ENCODE measurements at places on chromosomes 1 and 21.

DNA sequence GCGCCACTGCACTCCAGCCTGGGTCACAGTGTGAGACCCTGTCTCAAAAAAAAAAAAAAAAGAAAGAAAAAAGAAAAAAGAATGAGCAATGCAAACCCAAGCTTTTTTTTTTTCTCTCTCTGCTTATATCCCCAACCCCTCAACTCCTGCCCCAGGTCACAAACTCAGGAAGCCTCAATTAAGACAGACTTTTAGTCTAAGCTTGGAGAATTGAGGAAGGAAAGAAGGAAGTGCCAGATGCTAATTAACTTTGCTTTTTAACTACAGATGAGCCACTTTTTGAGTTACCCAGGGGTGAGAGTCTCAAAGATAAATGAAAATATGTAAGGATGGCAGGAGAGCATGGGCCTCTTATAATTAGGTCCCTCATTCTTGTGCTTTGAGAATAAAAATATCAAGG, 33.3 kb downstream of the PIK3CD start:
- H3K27ac ChIP-seq: no peak overlapping the region
- no peak overlapping the region for H3K4me3 ChIP-seq
- H3K36me3 ChIP-seq: no peaks in the 10 kb centered on the region

GRCh38 chr1:65264197-65264929, 45.0 kb upstream of the DNAJC6 start:
- H3K4me1 ChIP-seq: peaks cover 25% of the 10 kb centered on the region
- peak; percentile 18 for DNase-seq
- peak overlapping the region; percentile 79 for H3K4me3 ChIP-seq
- peak overlapping the region; percentile 83 for H3K27ac ChIP-seq

GRCh38 chr1:19909971-19910370, 13.4 kb downstream of the PLA2G2E start:
- no peak for DNase-seq
- H3K36me3 ChIP-seq: peaks cover 89% of the 10 kb centered on the region
- H3K27me3 ChIP-seq: no peaks in the 10 kb centered on the region
- H3K27ac ChIP-seq: no peak overlapping the region
- no peak overlapping the region for H3K4me3 ChIP-seq

- DNase-seq: no peak
- no peak overlapping the region for H3K27ac ChIP-seq
- H3K4me3 ChIP-seq: no peak overlapping the region
- H3K36me3 ChIP-seq: no peaks in the 10 kb centered on the region
- peaks cover 3% of the 10 kb centered on the region for H3K27me3 ChIP-seq
These were observed 45.6 kb upstream of the RAB4A start for GRCh38 chr1:229225331-229225782.

DNA sequence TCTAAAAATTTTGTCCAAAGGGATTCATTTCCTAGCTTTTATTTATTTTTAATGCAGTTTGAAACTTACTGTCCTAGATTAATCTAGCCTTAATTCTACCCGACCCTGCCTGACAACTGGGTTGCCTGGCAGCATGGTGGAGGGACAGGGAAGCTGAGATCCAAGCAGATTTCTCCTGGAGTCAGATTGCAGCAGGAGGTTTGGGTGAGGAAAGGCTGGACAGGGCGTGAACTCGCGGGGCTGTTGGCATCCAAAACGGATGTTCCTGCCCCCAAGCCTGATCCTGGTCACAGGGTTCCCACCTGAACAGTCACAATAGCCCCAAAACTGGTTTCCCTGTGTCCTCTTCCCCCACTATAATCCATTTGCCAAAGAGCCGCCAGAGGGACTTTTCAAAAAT, 23.2 kb downstream of the TCEA3 start:
- peaks cover 78% of the 10 kb centered on the region for H3K4me1 ChIP-seq
- H3K36me3 ChIP-seq: no peaks in the 10 kb centered on the region
- H3K27ac ChIP-seq: peak overlapping the region; percentile 64
- DNase-seq: no peak
- H3K27me3 ChIP-seq: no peaks in the 10 kb centered on the region

DNA sequence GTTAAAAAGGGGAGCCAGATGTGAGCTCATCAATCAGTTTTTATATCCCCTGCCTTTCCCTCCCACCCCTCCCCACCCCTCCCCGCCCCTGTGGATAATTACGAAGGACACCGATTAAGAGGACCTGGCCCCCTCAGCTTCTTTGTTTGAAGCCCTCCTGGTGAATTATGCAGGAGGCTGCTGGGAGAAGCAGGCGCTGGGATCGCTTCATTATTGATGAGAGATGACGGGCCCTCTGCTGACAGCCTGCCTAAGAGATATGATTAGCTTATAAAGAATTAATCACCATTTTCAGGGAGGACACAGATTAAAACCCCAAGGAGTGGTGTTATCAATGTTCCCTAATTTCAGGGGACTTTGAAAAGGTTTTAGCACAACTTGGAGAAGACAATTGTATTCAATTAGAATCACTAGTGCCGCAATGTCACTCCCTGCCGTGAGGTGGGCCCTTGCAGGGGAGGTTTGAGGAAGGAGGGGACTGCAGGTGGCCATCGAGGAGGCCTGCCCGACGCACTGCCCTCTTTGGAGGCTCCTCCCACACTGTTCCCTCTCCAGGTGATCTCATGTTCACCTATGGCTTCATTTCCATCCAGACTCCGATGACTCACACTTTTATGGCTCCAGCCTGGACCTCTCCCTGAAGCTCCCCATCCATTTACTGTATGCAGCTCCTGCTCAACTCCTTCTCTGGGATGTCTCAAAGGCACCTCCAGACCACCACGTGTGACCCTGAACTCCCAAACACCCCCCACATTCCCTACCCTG, 67.0 kb upstream of the KLHDC7A start:
- H3K36me3 ChIP-seq: no peaks in the 10 kb centered on the region
- no peak overlapping the region for H3K27ac ChIP-seq
- H3K4me3 ChIP-seq: no peak overlapping the region
- peaks cover 51% of the 10 kb centered on the region for H3K27me3 ChIP-seq
- H3K4me1 ChIP-seq: no peaks in the 10 kb centered on the region
- no peak for DNase-seq

DNA sequence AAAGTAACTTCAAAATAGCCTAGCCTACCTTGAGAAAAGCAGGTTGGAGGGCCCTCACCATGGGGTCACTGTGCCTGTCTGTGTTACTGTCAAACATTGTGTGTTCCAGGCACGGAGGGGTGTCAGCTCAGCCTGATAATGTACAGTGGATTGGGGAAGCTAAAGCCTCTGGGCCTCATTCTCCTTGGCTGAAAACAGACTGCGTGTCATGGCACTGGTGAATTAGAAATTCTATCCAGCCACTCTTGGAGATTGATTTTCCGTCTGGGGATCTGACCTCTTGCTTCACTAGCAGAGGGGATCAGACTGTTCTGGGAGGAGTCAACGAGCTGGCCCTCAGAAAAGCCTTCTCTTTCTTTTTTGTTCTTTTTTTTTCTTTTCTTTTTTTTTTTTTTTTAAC, 123.5 kb upstream of the HOOK1 start:
- peak; percentile 40 for DNase-seq
- no peaks in the 10 kb centered on the region for H3K36me3 ChIP-seq
- H3K4me3 ChIP-seq: no peak overlapping the region

DNA sequence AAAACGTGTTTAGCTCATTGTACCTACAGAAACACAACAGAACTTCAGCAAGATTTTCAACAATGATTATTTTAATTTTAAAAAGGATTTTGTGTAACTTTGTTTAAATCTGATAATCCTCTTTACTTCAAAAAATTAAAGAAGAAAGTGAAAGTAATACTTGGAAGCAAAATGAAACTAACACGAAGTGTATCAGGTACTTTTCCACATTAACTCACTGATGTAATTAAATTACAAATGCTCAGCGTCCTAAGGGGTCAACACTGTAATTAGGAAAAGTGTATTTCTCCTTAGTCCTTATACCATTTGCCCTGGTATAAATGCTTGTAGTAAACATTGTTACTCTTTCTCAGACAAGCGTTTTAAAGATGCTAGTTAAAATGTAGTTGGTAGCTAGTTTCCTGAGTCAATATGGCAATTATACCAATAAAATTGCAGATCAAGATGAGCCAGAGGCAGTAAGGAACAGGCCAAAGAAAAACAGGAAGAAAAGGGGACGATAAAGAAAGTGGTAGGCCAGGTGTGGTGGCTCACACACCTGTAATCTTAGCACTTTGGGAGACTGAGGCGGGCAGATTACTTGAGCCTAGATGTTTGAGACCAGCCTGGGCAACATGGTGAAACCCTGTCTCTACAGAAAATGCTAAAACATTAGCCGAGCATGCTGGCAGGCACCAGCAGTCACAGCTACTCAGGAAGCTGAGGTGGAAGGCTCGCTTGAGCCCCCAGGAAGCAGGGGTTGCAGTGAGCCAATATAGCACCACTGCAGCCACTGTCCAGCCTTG, 553.0 kb downstream of the SMYD3 start:
- DNase-seq: no peak
- no peaks in the 10 kb centered on the region for H3K27me3 ChIP-seq
- H3K27ac ChIP-seq: peak overlapping the region; percentile 70
- H3K4me1 ChIP-seq: peaks cover 14% of the 10 kb centered on the region
- H3K36me3 ChIP-seq: no peaks in the 10 kb centered on the region
- H3K4me3 ChIP-seq: peak overlapping the region; percentile 56

- peak overlapping the region; percentile 78 for H3K27ac ChIP-seq
- DNase-seq: no peak
- H3K4me1 ChIP-seq: peaks cover 88% of the 10 kb centered on the region
These were observed 8.7 kb downstream of the IER5 start for GRCh38 chr1:181097242-181097641.
